ENCODE measurements at places on chromosomes 7 and 10.

- no peak for DNase-seq
These were observed 14.9 kb upstream of the TES start for GRCh38 chr7:116195451-116195850.

- no peak for DNase-seq
These were observed 28.3 kb downstream of the POLR3A start for GRCh38 chr10:78000956-78001472.

GRCh38 chr7:17094963-17095574, 203.4 kb upstream of the AHR start:
- DNase-seq = no peak

DNA sequence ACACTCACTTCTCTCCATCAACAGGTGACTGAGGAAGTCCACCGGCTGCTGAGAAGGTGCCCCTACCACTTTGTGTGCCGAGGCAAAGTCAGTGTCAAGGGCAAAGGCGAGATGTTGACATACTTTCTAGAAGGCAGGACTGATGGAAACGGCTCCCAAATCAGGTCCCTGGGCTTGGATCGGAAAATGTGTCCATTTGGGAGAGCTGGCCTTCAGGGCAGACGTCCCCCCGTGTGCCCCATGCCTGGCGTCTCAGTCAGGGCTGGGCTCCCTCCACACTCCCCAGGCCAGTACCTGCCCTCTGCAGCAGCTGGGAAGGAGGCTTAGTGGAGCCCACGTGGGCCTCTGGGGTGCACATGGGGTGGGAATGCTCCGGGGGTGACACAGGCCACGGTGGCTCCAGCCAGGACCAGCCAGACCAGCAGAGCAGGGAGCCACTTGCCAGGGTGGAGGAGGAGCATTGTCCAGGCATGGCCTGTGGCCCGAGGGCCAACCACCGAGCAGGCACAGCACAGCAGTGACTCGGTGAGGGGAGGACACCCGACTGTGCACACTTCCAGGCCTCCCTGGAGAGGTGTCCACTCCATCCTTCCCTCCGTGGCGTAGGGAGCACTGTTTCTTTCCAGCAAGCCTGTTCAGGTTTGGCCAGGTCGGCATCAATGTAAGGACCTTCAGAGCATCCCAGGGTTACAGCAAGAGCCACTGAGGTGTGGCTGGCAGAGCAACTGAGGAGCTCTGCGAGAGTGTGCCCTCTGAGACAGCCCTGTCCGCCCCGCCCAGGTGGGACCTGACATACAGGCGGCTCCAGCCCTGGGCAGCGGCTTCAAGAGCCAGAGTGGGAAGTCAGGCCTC, 139.7 kb downstream of the ADCY1 start:
- no peak for DNase-seq

DNA sequence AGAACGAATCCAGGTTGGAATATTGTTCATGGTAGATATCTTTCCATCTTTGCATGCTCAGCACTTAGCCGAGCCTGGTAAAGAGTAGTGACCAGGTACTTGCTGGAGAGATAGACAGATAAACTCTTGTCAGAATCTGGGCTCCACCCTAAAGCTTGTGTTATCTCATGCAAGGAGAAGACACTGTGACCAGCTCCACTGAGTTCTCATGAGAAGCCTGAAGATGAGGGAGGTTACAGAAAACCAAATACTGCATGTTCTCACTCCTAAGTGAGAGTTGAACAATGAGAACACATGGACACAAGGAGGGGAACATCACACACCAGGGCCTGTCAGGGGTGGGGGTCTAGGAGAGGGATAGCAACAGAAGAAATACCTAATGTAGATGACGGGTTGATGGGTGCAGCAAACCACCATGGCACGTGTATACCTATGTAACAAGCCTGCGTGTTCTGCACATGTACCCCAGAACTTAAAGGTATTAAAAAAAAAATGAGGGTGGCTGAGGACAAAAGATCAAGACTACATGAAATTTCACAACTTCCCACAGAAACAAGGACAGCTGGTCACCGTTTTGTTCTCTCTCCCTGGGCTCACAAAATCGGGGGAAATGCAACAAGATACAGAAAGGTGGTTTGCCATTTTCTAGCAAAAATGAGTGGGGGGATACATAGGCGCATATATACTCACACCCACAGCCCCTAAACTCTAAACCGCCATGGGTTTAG, 17.4 kb downstream of the DLG5 start:
- DNase-seq = no peak
